Progenitor cell of endocrine pancreas (in vitro differentiated cells): ENCODE measurements at places on chromosomes 16 and 17. TPM values are rescaled to one million over a fixed set of nuclear protein-coding genes. Genes with fewer than 3 reads are reported as not detected.

GRCh38 chr17:72236980-72237633, 116.3 kb downstream of the SOX9 start:
- H3K27ac ChIP-seq: peak overlapping the region; percentile 51
- DNase-seq: no peak
- H3K36me3 ChIP-seq: no peaks in the 10 kb centered on the region
- H3K4me3 ChIP-seq: no peak overlapping the region
- H3K27me3 ChIP-seq: peaks cover 21% of the 10 kb centered on the region

DNA sequence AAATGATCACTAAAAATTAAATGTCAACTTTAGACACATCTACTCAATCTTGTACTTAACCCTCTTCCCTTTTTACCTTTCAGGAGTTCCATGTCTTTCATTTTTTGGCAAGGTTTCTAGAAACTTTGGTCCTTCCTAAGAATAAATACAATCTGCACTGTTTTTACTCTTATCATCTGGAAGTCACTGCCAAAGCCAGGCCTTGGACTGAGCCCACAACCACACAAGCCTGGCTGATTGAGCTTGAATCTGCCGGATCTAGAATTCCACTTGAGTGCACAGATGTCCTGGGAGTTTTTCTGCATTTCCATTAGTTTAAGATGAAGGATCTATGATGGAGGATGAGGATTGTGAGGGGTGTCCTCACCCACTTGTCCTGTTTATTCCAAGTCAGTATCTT, 126.1 kb downstream of the VPS53 start:
- H3K27me3 ChIP-seq: no peaks in the 10 kb centered on the region
- no peak overlapping the region for H3K27ac ChIP-seq
- H3K4me1 ChIP-seq: peaks cover 1% of the 10 kb centered on the region
- peaks cover 33% of the 10 kb centered on the region for H3K36me3 ChIP-seq
- no peak for DNase-seq

- H3K4me1 ChIP-seq: no peaks in the 10 kb centered on the region
- no peak for DNase-seq
- H3K27me3 ChIP-seq: no peaks in the 10 kb centered on the region
- no peak overlapping the region for H3K4me3 ChIP-seq
These were observed 22.0 kb upstream of the ABCA10 start for GRCh38 chr17:69250641-69251040.

DNA sequence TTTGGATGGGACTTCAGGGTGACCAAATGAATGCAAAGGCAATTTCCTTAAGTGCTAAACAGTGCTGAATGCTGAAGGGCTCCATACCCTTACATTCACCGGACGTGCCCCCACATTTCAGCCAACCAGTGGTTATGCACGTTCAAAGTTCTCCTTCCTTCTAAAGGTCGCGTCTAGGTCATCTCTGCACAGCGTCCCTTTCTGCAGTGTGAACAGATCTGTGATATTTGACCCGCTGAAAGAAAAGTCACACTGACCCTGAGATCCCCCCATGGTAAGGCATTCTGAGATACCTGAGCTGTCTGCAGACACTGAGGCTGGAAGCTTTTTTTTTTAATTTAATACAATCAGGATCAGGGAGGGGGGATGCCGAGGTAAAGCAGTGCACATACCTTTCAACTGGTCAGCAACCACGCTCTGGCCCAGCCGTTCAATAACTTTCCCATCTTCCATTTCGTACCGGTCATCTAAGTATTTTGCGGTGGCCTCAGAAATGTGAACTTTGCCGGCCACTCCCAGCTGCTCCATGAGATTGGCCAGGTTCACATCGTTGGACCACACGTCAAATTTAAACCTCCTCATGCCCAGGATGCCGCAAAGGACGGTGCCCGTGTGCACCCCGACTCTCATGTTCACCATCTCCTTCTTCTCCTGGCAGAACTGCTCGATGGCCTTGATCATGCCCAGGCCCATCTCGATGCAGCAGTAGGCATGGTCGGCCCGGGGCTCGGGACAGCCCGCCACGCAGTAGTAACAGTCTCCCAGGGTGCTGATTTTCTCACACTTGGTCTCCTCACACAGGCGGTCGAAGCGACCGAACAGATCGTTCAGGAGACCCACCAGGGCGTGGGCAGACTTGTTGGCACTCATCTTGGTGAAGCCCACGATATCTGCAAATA, 2.6 kb downstream of the ADCY9 start:
- no peak for DNase-seq
- H3K27ac ChIP-seq: no peak overlapping the region
- H3K4me3 ChIP-seq: peak overlapping the region; percentile 68
- H3K27me3 ChIP-seq: peaks cover 45% of the 10 kb centered on the region
- peaks cover 15% of the 10 kb centered on the region for H3K4me1 ChIP-seq
- H3K36me3 ChIP-seq: peaks cover 6% of the 10 kb centered on the region

DNA sequence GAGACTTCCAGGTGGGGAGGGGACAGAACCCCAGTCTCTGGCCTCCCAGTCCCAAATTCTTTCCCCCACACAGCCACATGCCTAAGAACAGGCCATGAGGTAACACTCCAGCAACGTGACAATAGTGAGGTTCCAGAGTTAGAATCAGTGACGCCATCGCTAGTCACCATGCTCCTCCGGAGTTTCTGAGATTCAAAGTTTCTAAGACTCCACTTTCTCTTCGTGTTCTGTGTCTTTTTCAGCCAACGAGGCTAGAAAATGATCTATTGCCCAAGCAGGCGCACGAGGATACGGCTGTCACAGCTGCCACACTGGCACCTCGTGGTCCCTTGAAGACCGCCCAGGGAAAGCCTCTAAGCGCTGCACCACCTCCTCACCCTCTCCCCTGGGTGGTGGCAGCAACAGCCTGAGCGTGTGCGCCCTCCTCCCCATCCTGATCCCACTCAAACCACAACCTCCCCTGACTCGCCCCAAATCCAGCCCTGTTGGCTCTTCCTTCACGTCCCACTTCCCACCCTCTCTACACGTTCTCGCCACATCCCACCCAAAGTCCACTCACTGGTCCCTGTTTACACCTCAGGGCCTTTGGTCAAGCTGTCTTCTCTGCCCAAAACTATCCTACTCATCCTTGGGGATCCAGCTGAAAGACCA, 1.0 kb downstream of the MCRIP1 start:
- H3K27me3 ChIP-seq: no peaks in the 10 kb centered on the region
- H3K4me1 ChIP-seq: peaks cover 12% of the 10 kb centered on the region
- peak overlapping the region; percentile 94 for H3K27ac ChIP-seq
- DNase-seq: no peak
- H3K4me3 ChIP-seq: peak overlapping the region; percentile 88

The TOP2A gene
- total RNA-seq: 111 and 114 TPM in 2 replicates

DNA sequence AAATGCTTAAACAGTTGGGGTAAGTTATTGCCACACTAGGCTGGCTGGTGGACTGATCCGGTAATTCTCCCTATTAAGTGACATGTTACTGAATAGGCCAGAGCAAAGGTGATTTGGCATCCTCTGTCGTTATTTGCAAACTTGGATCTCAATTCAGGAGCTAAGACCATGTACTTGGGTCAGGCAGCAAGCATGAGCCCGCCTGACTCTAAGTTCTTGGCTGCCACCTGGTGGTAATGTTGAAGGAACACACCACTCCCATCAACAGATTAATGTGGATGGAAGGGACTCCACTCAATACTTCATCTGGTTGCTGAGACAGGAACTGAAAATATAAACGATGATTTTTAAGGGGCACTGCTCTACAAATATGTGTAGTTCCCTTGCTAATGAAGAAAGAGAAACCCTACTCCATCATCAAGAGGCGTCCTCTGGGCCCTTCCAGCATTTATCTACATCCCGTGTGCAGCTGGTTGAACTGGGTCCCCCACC, 70.8 kb downstream of the EMP2 start:
- H3K36me3 ChIP-seq: no peaks in the 10 kb centered on the region
- H3K4me3 ChIP-seq: no peak overlapping the region
- H3K27me3 ChIP-seq: no peaks in the 10 kb centered on the region

DNA sequence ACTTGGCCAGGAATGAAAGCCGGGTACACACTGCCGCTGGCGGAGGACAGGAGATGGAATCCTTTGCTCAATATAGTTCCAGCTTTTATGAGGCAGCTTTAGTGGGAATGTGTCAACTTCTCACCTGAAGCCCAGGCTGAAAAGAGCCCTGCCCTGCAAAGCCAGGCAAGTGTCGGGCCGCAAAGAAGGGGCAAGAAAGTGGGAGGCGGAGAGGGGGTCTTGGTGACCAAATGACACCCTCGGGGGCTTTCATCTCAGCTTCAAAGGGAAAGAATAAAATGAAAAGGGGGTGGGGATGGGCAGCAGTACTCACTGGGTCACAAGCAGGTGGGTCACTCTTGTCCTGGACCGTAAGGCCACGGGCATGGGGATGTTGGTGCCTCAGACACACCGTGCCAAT, 62.9 kb downstream of the C16orf95 start:
- H3K27me3 ChIP-seq: peaks cover 16% of the 10 kb centered on the region
- H3K4me1 ChIP-seq: peaks cover 6% of the 10 kb centered on the region
- no peak overlapping the region for H3K27ac ChIP-seq
- no peak for DNase-seq

The HSD3B7 gene
- total RNA-seq: 4.6 and 5.5 TPM in 2 replicates

GRCh38 chr16:281660-282255, 1.2 kb upstream of the PDIA2 start:
- no peaks in the 10 kb centered on the region for H3K4me1 ChIP-seq
- H3K4me3 ChIP-seq: no peak overlapping the region
- no peak overlapping the region for H3K27ac ChIP-seq
- H3K27me3 ChIP-seq: peaks cover 19% of the 10 kb centered on the region

DNA sequence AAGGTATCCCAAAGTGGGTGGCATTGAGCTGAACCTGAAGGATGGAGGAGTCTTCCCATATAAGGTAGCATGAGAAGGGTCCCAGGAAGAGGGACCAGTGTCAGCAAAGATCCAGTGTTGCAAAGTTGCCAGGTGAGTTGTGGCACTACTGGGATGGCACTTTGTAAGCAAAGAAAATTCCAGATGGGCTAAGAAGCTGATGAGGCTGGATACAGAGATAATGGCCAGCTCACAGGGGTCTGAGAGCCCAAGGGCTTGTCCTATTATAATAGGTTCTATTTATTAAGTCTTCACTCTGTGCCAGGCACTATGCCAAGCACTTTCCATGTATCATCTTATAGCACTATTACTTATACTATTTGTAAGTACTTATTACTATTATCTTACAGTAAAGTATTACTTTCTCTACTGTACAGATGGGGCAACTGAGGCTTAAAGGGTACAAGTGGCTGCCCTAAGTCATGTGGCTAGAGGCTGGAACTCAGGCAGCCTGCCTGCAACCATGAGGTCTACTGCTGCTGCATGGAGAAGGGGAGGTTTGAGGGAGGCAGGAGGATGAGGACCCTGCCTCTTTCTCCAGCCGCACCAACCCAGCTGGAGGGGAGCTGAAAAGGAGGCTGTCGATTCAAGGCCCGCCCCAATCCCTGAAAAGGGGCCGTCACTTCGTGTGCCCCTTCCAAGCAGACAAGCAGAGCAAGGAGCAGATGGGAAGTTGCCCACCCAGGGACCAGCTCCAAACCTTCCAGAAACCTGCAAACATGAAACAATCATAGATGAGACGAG, 86.5 kb downstream of the C16orf78 start:
- DNase-seq: peak; percentile 3
- no peak overlapping the region for H3K27ac ChIP-seq
- peaks cover 36% of the 10 kb centered on the region for H3K27me3 ChIP-seq
- H3K4me1 ChIP-seq: peaks cover 6% of the 10 kb centered on the region
- H3K36me3 ChIP-seq: no peaks in the 10 kb centered on the region

GRCh38 chr17:72116661-72117521, 3.9 kb upstream of the SOX9 start:
- H3K4me1 ChIP-seq: peaks cover 37% of the 10 kb centered on the region
- H3K27ac ChIP-seq: peak overlapping the region; percentile 88
- no peaks in the 10 kb centered on the region for H3K36me3 ChIP-seq
- DNase-seq: no peak
- peaks cover 29% of the 10 kb centered on the region for H3K27me3 ChIP-seq

DNA sequence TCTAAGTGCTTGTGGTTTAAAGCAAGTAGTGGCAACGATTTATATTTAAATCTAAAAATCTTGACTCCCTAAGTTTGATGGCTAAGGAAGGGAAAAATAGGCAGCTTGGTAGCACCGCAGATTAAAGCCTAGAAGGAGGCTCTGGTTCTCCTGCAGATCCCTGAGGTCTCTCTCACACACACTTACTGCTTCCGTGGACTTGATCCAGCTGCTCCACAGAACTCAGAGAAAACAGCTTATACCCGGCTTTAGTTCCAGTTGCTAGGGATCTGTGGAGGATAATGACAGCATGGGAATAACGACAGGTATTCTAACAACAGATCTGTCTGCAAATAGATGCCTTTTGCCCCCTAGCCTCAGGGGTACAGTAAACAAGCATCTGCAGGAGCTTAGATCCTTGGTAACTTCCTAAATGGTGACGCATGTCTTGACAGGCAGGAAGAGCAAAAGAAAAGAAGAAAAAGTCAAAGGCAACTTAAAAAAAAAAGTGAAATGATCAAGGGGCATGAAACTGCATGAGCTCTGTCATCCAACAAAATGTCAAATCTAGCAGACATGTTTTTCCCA, 4.5 kb downstream of the WIPI1 start:
- peaks cover 18% of the 10 kb centered on the region for H3K36me3 ChIP-seq
- peaks cover 35% of the 10 kb centered on the region for H3K4me1 ChIP-seq
- DNase-seq: no peak
- no peak overlapping the region for H3K4me3 ChIP-seq
- H3K27me3 ChIP-seq: no peaks in the 10 kb centered on the region

The TMEM238L gene
- total RNA-seq: not detected in 2 replicates
